Upper lobe of right lung (tissue), 1 donor: ENCODE measurements at places on chromosomes 2 and 18. TPM values are rescaled to one million over a fixed set of nuclear protein-coding genes. Genes with fewer than 3 reads are reported as not detected.

DNA sequence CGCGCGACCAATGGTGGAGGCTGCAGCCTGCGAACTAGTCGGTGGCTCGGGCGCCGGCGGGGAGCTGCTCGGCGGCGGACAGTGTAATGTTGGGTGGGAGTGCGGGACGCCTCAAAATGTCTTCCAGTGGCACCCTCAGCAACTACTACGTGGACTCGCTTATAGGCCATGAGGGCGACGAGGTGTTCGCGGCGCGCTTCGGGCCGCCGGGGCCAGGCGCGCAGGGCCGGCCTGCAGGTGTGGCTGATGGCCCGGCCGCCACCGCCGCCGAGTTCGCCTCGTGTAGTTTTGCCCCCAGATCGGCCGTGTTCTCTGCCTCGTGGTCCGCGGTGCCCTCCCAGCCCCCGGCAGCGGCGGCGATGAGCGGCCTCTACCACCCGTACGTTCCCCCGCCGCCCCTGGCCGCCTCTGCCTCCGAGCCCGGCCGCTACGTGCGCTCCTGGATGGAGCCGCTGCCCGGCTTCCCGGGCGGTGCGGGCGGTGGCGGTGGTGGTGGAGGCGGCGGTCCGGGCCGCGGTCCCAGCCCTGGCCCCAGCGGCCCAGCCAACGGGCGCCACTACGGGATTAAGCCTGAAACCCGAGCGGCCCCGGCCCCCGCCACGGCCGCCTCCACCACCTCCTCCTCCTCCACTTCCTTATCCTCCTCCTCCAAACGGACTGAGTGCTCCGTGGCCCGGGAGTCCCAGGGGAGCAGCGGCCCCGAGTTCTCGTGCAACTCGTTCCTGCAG, at the start of gene HOXD9:
Gene HOXD9 (plus strand): TSS at position 37 of the 728 bp plus-strand sequence. CDS start 50 bp downstream, at position 87.
- peak within 1 kb of the TSS; percentile 32 for H3K4me3 ChIP-seq
- H3K27me3 ChIP-seq = peaks cover 99% of the 10 kb centered on the region
- no peak within 1 kb of the TSS for H3K27ac ChIP-seq
- peaks cover 11% of the 10 kb centered on the region for H3K4me1 ChIP-seq
- DNase-seq = no peak

DNA sequence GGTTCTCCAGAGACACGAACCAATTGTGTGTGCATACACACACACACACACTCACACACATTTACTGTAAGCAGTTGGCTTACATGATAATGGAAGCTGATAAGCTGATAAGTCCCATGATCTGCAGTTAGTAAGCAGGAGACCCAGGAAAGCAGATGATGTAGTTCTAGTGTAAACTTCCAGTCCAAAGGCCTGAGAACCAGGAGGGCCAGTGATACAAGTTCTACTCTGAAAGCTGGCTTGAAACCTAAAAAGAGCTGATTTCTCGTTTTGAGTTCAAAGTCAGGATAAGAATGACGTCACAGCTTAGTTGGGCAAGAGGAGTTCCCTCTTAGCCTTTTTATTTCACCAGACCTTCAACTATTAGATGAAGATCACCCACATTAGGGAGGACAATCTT, 558.8 kb upstream of the PIK3C3 start:
- H3K27me3 ChIP-seq = no peaks in the 10 kb centered on the region
- no peak overlapping the region for H3K27ac ChIP-seq
- H3K4me3 ChIP-seq = no peak overlapping the region
- DNase-seq = no peak
- no peaks in the 10 kb centered on the region for H3K36me3 ChIP-seq

GRCh38 chr2:64666810-64667438, 13.2 kb upstream of the SERTAD2 start:
- H3K27ac ChIP-seq = no peak overlapping the region
- H3K36me3 ChIP-seq = no peaks in the 10 kb centered on the region
- H3K27me3 ChIP-seq = no peaks in the 10 kb centered on the region
- peaks cover 5% of the 10 kb centered on the region for H3K4me1 ChIP-seq

GRCh38 chr2:25824216-25824615, 54.1 kb downstream of the ASXL2 start:
- H3K27ac ChIP-seq = no peak overlapping the region
- H3K4me3 ChIP-seq = no peak overlapping the region
- peaks cover 5% of the 10 kb centered on the region for H3K4me1 ChIP-seq
- DNase-seq = no peak

DNA sequence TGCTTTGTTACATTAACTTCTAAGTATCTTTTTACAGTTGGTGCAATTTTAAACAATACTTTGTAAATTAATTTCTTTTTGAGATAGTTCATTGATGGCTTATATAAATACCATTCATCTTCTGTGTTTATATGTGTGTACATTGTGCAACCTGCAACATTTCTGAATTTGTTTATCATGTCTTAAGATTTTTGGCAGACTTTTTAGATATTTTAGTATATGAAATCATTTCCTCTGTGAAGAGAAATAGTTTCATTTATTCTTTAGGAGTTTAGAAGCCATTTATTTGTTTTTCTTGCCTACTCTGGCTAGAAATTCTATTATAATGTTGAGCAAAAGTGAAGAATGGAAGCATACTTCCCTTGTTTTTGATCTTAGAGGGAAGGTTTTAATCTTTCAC, 337.8 kb upstream of the DSEL start:
- no peaks in the 10 kb centered on the region for H3K4me1 ChIP-seq
- H3K36me3 ChIP-seq = no peaks in the 10 kb centered on the region
- H3K27me3 ChIP-seq = no peaks in the 10 kb centered on the region
- DNase-seq = no peak

- DNase-seq = no peak
- no peak overlapping the region for H3K27ac ChIP-seq
- no peak overlapping the region for H3K4me3 ChIP-seq
Observed at GRCh38 chr2:236257575-236257974, 6.6 kb downstream of the ASB18 start.

DNA sequence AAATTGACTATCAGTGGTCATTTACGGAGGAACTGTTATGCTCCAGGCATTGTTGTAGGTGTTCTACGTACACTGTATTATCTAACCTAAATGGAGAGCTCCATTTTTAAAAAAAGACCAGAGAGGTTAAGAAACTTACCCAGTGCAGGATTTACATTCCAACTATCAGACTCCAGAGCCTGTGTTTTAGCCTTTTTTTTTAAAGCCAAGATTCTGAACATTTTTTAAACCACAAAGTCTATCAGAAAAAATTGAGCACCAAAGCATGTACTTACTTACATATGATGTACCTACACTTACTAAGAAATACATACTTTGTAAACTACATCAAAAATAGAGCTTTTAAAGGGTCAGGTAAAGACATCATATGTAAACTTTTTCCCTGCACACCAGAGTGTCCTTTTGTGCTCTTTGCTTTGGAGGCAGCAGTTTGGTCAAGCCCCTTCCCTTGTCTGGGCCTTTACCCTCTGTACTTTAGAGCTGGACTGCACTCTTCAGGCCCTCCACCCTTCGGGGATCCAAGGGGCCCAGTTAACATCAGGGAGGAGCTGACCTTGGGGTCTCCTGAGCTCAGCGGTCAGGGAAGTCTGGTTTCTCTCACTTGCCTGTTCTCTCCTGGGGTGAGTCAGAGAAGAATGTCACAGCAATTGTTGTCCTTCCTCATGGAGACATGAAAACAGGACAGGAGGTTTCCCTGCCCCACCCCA, 58.4 kb downstream of the ITGB1BP1 start:
- no peaks in the 10 kb centered on the region for H3K4me1 ChIP-seq
- H3K4me3 ChIP-seq = no peak overlapping the region
- no peaks in the 10 kb centered on the region for H3K27me3 ChIP-seq
- no peak for DNase-seq
- peaks cover 29% of the 10 kb centered on the region for H3K36me3 ChIP-seq
- H3K27ac ChIP-seq = no peak overlapping the region

DNA sequence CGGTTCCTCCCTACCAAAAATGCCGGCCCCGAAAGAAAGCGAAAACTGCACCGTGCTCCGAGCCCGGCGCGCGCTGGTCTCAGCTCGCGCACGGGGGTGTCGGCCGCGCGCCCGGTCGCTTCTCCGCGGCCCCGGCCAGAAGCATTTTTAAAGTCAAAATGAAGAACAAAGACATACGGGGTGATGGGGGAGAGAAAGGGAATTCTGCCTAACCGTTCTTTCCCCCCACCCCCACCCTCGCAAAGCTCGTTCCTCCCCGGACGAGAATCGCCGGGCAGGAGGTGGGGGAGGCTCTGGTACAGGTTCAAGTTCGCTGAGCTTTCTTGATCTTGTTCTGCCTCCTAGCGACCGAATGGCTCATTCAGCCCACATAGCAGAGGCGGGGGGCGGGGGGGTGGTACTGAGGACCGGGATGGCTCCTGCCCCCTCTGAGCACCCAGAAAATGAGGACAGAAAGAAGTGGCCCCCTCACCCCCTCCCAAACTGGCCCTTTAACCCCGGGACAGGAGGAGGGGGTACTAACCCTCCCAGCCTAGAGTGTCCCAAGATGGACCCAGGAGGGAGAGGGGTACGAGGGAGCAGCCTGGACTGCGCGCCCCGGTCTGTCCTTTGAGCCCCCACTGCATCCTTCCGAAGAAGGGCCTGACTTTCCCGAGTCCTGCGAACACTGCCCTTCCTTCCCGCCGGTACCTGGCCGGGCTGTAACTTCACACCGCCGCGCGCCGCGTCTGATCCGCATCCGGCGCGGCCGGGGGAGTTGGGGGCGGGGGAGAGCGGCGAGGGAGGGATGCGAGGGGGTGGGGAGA, 3.1 kb downstream of the BCL11A start:
- H3K4me1 ChIP-seq = peaks cover 45% of the 10 kb centered on the region
- H3K27ac ChIP-seq = peak overlapping the region; percentile 39
- DNase-seq = peak; percentile 87
- no peaks in the 10 kb centered on the region for H3K36me3 ChIP-seq
- peaks cover 72% of the 10 kb centered on the region for H3K27me3 ChIP-seq

GRCh38 chr2:212646698-212647366, 108.2 kb upstream of the ERBB4 start:
- DNase-seq = no peak
- no peak overlapping the region for H3K4me3 ChIP-seq
- no peaks in the 10 kb centered on the region for H3K4me1 ChIP-seq
- no peaks in the 10 kb centered on the region for H3K36me3 ChIP-seq

DNA sequence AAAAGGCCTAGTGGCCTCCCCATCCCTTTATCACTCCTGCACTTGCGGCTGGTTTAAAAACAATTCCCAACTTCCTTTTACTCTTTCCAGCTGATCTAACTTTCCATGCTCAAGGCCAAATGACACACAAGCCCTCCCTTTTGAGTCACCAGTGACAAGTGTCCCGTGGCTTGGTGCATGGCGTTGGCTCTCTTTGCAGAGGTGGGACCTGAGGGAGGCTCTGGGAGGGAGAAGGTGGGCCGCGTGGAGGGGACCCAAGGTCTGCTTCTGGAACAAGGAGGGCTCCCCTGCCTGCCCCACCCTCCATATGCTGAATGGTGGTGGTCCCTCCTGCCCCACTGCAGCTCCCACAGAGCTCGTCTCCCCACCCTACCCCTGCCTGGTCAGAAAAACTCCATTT, 30.8 kb upstream of the HPCAL1 start:
- H3K27me3 ChIP-seq = no peaks in the 10 kb centered on the region
- H3K27ac ChIP-seq = no peak overlapping the region
- DNase-seq = peak; percentile 48

- H3K27ac ChIP-seq = peak overlapping the region; percentile 7
- no peaks in the 10 kb centered on the region for H3K36me3 ChIP-seq
- no peak overlapping the region for H3K4me3 ChIP-seq
- no peaks in the 10 kb centered on the region for H3K4me1 ChIP-seq
- no peak for DNase-seq
- no peaks in the 10 kb centered on the region for H3K27me3 ChIP-seq
Observed at GRCh38 chr2:219459460-219460311, 25.0 kb downstream of the SPEG start.

- H3K27ac ChIP-seq = no peak overlapping the region
- no peaks in the 10 kb centered on the region for H3K27me3 ChIP-seq
- no peaks in the 10 kb centered on the region for H3K4me1 ChIP-seq
- H3K36me3 ChIP-seq = peaks cover 70% of the 10 kb centered on the region
Observed at GRCh38 chr2:151423760-151424159, 14.1 kb downstream of the RIF1 start.

- H3K36me3 ChIP-seq = no peaks in the 10 kb centered on the region
- peaks cover 9% of the 10 kb centered on the region for H3K4me1 ChIP-seq
- DNase-seq = no peak
- H3K27ac ChIP-seq = no peak overlapping the region
Observed at GRCh38 chr2:30487603-30488002, 40.6 kb downstream of the LCLAT1 start.

- H3K36me3 ChIP-seq = no peaks in the 10 kb centered on the region
- no peaks in the 10 kb centered on the region for H3K4me1 ChIP-seq
- H3K4me3 ChIP-seq = no peak overlapping the region
- H3K27me3 ChIP-seq = no peaks in the 10 kb centered on the region
- no peak for DNase-seq
Observed at GRCh38 chr2:141630407-141630930, 500.3 kb downstream of the LRP1B start.

DNA sequence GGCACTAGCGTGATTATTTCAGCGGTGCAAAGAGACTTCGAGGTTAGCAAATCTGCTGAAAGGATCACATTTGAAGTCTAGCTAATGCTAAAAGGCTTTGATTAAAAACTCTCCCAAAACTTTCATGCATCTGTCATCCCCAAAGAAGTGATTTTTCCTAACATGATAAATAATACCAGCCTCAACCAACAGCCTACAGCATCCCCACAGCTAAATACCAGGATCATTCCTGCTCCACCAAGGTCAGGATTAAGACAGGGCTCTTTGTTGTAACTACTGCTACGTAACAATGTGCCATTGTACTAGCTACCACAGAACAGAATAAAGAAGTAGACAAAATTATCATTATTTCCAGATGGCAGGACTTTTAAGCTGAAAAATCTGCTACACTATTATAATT, 1.6 kb downstream of the OR6B3 start:
- H3K4me1 ChIP-seq = no peaks in the 10 kb centered on the region
- DNase-seq = no peak
- no peak overlapping the region for H3K27ac ChIP-seq
- no peak overlapping the region for H3K4me3 ChIP-seq
- peaks cover 37% of the 10 kb centered on the region for H3K27me3 ChIP-seq
- H3K36me3 ChIP-seq = no peaks in the 10 kb centered on the region

GRCh38 chr18:27922780-27923179, 254.2 kb downstream of the CDH2 start:
- no peak for DNase-seq
- no peak overlapping the region for H3K4me3 ChIP-seq
- H3K4me1 ChIP-seq = no peaks in the 10 kb centered on the region
- H3K27ac ChIP-seq = no peak overlapping the region
- no peaks in the 10 kb centered on the region for H3K36me3 ChIP-seq

Gene SCYGR4
- total RNA-seq = not detected

Gene CCDC142
- total RNA-seq = 16.1 TPM

Gene SRD5A2
- total RNA-seq = not detected

Gene DNAH6
- 1.1 TPM for total RNA-seq

Gene GAREM1
- total RNA-seq = 11.5 TPM

Gene NCKAP1
- 117 TPM for total RNA-seq

Gene SCG2
- 0.61 TPM for total RNA-seq

Gene DNAJC5G
- total RNA-seq = not detected

Gene GALNT14
- total RNA-seq = 0.81 TPM

Gene MDH1B
- total RNA-seq = 0.26 TPM
